Activated T-cell treated with anti-CD3 and anti-CD28 coated beads for 1 hour (primary cell): ENCODE measurements at places on chromosomes 2 and 18.

DNA sequence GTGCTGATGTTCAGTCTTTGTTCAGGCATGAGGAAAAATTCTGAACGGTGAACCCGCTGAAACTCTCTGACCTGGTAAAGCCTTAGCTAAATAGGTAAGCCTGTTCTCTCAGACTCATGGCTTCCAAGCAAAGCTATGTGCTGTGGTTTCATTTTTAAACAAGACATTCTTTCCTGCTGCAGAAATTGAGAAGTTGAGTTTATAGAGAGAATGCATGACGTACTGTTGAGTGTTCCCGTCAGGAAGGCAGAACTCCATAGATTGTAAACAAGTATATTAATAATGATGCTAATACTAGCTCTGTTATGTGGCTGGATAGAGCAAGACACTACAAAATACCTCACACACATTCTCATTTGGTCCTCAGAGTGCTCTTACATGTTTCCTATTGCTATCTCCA lies 424.0 kb upstream of the CRIM1 start:
- no peak for DNase-seq

DNA sequence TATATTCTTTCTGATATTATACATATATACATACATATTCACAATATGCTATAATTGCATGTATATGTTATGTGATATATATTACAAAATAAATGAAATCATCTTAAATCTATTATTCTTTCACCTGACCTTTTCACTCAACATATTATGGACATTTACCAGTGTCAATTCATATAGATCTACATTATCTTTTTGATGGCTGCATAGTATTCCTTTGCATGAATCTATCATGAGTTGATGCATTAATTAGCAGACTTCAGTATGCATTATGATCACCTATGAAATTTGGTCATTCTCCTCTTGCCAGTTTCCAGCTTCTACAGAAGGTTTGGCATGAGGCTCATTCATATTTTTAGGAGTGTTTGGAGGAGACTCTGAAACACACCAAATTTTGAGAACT lies 23.4 kb upstream of the B4GALT6 start:
- no peak for DNase-seq

GRCh38 chr18:42640160-42640559 lies 475.3 kb downstream of the RIT2 start:
- DNase-seq: no peak

- DNase-seq: no peak
Observed at GRCh38 chr18:68449292-68449691, 265.6 kb downstream of the TMX3 start.

DNA sequence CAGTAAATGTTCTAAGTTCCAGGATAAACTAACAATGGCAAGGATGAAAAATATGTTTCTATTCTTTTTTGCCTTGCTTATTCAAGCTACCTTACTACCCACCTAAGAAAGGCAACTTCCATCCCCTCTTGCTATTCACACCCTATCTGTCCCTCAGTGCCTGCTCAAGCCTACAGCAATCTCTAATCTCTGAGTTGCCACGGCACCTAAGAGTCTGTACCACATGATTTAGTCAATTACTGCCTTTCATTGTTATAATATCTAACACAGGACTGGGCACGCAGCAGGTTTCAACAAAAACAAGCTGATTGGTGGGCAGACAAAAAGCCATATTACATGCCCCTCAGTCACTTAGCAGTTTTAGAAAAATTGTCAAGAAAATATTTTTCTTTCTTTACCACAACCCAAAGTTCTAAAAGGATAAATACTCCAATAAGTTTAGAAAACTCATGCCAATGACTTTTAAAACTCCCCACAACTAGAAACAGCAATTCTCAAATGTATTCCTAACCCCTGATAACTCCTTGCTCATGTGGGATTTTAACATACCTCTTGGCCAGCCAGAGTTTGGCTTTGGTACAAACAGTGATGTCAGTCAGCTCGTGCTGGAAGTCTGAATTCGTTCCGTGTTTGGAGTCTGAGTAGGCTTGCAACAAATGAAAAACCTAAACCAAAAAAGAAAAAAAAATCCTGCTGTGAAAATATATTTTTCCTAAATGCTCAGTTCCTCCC lies 117.3 kb upstream of the ZFP36L2 start:
- no peak for DNase-seq

DNA sequence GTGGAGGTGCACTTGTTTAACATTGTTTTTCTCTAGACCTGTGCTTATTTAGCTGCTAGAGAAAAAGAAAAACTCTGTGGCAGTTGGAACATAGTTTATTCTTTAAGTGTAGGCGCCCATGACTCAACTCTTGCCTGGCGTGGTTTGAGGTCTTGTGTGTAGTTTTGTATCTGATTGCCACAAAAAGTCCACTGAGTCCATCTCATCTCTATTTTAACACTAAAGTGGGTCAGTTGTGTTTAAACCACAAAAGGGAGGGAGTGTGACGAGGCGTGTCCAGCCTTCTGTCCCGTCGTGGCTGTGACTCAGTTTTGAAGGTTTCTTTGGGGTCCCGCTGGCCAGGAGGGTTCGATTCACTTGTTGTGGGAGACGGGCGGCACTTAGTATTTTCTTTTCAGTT lies 15.3 kb upstream of the UGT1A9 start:
- DNase-seq: no peak

DNA sequence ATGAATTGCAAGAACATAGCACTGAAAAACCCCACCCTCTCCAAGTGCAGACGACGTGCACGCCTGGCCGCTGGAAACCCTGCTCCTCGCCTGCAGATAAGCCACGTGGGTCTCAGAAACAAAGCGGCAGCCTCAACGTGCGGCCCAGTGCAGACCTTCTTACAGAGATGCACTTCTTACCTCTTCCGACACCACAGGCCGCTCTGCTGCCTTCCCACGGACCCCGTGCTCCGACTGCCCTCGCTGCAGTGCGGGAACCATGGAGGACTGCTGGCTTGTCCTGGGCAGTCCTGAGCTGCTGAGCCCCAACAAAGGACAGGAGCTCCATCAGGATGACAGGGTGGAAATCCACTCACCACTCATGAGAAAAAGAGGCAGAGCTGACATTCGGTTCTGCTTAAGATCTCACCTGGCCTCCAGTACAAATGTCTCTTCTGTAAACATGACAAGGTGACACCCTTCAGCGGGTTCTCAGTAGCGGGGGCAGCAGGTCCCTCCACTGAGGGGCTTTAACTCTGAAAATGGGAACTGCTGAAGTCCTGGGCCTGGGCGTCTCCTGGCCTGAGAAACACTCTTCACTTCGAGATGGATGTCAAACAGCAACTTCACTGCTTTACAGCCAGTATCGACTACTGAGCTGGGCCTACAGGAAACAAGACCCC lies 6.2 kb downstream of the COPS9 start:
- no peak for DNase-seq

GRCh38 chr18:50507120-50507590 lies 52.7 kb upstream of the MAPK4 start:
- no peak for DNase-seq

DNA sequence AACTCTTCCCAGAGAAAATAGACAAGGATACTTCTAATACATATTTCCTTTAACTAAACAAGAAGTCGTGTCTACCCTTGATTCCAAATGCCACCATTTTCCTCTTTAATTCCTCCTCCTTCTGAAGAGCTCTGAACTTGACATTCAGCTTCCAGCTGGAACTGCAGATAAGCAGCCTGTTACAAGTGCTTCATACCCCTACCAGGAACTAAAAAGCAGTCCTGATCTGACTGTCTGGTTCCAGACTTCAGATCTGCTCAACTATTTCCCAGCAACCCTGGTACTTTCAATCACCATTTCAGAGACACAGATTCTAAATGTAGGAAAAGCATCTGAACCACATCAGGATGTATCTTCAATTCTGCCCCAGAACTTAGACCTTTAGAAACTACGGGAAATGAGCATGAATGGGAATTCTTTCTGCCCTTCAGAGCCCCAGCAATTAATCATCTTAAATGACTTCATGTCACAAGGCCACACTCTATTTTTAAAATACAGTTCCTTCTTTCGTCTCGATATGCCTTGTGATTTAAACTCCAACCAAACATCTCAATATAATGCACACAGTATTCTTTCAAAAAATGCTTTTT lies 159.5 kb downstream of the L3MBTL4 start:
- DNase-seq: no peak

- no peak for DNase-seq
Observed at GRCh38 chr2:209380293-209380692, 43.6 kb upstream of the MAP2 start.

GRCh38 chr2:36296798-36297197 lies 58.8 kb upstream of the CRIM1 start:
- no peak for DNase-seq

- no peak for DNase-seq
Observed at GRCh38 chr2:118388771-118389170, 300.5 kb downstream of the INSIG2 start.

DNA sequence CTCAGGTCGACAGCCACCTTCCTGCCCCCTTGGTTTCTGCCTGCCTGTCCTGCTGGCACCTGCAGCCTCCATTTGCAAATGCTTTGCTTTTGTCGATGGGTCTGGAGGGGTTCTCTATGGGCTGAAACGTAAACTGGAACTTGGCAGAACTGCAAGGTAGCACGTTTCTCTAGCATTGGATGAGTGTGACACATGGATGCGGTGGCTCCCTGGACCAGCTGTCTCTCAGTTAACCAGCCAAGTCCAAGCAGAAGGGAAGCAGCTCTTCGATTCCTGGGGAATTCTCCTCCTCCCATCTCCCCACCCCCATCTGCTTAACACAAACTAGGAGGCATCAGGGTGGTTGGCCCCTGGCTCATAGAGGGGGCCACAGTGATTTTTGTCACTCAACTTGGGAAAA lies 57.3 kb downstream of the ITGB1BP1 start:
- no peak for DNase-seq

GRCh38 chr2:237345891-237346640 lies 67.9 kb downstream of the COL6A3 start:
- DNase-seq: no peak

DNA sequence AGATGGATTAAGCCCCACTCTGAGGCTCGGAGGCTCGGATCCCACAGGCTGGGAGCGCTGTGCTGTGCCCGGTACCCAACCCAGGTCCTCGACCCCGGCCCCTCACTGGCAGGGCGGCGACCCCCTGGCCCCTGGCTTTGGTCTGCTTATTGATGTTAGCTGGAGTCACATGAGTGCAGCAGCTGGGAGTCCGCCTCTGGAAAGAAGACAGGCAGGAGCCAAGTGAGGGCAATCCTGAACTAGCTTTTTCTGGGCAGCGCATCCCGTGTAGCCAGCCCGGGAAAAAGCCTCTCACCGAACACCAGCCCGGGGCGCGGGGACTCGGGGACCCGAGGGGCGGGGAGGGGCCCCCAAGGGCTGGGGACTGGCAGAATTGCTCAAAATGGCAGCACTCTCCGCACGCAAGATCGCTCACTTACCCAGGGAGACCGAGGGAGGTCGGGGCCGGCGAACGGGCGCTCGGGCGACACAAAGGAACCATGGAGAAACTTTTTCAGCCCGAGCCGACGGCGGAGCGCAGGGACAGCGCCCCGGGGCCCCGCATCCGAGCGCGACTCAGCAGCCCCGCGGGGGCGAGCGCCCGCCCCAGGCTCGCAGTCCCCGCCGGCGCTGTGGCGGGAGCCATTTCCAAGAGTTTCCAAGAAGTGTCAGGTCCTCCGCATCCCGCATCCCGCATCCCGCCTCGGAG lies 567 bp downstream of the TMEM200C start:
- no peak for DNase-seq

DNA sequence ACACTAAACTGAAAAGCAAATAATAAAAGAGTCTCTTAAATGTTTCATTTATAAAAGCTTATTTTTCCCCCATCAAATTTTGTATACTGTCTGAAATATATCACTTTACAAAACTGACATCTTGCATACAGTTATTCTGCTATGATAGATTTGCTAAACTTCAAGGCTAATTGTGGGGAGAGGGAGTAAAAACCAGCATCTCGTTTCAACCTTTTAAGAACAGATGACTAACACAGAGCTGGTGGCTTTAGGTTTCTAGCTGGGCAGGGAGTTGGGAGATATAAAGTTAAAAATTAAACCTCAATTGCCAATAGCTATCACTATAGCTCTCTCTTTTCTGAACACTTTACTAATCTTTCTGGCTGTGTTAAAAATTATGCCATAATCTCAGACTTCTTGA lies 23.5 kb downstream of the C1D start:
- no peak for DNase-seq

DNA sequence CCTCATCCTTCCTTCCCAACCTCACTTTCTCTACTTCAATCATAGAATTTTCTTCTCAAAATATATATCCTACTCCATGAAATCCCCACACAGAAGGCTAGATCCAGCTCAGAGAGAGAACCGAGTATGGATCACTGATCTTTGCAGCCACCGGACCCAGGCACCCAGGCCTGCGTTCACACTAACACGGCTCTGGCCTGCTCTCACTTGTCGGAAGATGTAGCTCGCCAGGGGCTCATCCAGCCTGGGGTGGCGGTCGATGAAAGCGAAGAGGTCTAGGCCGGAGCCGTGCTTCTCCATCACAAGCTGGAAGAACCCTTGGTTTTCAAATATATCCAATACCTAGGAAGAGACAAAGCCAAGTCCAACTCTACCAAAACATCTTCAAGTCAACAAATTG lies 12.7 kb upstream of the MTERF4 start:
- no peak for DNase-seq

- DNase-seq: no peak
Observed at GRCh38 chr2:75157435-75157834, 41.9 kb downstream of the TACR1 start.

DNA sequence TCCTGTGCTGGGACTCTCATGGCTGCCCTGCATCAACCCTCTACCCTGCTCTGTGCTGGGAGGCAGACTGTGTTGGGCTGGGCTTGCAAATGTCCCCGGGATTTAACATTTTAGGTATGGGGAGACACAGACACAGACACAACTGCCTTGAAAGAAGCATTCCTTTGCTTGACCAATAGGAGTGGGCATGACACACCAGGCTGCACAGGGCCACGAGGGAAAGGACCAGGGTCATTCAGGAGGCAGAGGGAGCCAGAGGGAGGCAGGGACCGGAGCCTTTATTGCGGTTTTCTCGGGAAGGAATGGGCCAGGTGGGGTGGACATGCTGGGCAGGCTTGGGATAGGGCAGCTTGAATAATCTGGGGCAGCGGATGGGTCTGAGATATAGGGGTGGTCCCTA lies 238.7 kb upstream of the COPS8 start:
- DNase-seq: no peak

GRCh38 chr2:62265106-62265505 lies 69.2 kb downstream of the B3GNT2 start:
- no peak for DNase-seq

GRCh38 chr2:118119158-118119727 lies 31.0 kb downstream of the INSIG2 start:
- DNase-seq: no peak

- no peak for DNase-seq
Observed at GRCh38 chr2:5946225-5947115, 254.3 kb downstream of the SOX11 start.

DNA sequence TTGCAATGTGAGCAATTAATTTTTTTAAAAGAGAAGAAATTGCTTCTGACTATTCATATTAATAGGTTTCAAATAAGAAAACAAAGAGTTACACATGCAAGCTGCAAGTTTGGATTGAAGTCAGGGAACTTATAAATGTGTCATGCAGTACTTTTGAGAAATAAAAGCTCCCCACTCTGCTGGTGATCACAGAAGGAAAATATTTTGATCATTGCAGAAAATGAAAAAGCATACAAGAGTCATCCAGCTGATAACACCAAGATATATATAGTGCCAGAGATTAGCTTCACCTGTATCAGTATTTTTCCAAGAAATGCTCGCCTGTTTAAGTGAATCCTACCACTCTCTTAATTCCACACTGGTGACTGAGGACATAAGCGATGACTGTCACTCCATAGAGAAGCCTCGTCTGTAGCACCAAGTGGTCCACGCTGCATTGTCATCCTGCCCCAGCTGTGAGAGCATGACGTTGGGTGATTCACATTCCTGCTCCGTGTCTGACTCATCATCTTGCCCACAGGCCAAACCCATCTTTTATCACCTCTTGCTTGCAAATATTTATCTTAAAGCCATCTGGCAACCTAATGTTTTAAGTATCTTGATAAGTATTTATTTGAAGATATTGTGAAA lies 178.0 kb downstream of the ASXL3 start:
- DNase-seq: no peak
